ENCODE measurements at places on chromosomes 3 and 15.

- DNase-seq = no peak
Measured at GRCh38 chr3:33093847-33094246, 3.1 kb downstream of the GLB1 start.

DNA sequence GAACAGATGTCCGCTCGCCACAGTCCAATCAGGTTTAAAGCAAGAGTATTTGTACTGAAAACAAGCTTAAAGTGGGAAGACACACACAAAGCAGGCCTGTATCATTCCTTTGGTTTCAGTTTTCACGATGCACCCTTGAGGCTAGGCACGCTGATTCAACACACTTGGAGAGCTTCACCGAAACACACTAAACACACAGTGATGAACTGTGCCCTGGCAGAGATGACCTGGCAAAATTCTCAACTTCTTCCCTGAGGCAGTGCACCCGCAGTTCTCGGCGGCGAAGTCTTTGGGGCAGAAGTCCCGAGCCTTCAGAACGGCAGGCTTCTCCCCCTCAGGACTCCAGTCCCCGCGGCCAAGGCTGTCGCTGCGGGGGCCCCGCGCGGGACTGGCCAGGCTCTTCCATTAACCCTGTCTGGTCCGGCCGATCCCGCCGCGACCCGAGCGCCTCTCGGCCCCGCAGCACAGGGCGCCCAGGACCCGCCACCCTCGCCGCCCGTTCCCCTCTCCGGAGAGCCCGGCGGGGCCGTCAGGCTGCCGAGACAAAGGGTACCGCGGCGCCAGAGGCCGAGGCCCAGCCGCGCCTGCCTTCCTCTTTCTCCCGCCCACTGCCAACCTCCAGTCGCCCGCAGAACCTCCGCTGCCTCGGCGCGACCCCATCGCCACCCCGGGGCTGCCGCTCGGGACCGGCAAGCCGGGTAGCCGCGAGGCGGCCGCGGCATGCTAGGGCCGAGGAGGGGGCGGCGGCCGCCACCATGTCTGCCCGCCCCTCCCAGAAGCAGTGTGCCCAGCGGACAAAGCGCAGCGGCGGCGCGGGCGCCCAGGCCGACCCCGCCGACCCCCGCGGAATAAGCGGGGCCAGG lies 792 bp downstream of the GABPB1 start:
- DNase-seq = peak; percentile 25

DNA sequence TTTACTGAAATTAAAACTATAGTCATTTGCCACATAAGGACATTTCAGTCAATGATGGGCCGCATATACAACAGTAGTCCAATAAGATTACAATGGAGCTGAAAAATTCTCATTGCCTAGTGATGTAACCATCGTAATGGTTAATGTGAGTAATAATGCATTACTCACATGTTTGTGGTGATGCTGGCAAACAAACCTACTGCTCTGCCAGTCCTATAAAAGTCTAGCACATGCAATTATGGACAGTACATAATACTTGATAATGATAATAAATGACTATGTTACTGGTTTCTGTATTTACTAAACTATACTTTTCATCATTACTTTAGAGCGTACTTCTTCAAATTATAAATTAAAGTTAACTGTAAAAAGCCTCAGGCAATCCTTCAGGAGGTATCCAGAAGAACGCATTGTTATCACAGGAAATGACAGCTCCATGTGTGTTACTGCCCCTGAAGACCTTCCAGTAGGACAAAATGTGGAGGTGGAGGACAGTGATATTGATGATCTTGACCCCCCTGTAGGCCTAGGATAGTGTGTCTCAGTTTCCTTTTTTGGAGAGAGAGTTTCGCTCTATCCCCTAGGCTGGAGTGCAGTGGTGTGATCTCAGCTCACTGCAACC lies 102.7 kb downstream of the ATP1B3 start:
- DNase-seq = no peak

- no peak for DNase-seq
Measured at GRCh38 chr3:47909607-47910006, 106.6 kb downstream of the MAP4 start.

DNA sequence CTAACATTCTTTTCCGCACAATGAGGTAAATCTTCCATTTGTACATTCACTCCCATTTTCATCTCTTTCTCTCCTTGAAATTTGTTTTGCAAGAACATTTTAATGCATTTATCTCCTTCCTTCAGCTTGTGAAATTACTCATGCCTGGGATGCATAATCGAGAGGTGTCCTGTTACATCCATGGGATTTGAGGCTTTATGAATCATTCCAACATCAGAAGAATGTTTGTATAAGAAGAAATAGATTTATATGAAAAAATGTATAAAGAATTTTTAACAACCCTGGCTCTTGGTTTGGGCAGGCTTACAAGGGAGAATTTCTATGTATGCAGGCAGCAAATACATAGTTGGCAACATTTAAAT lies 93.2 kb upstream of the MBNL1 start:
- no peak for DNase-seq

DNA sequence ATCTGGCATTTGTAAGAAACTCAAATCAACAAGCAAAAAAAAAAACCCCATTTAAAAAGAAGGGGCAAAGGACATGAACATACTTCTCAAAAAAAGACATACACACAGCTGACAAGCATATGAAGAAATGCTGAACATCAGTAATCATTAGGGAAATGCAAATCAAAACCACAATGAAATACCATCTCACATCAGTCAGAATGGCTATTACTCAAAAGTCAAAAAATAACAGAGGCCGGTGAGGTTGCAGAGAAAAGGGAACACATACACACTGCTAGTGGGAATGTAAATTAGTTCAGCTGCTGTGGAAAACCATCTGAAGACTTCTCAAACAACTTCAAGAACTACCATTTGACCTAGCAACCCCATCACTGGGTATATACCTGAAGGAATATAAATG lies 199.4 kb upstream of the THBS1 start:
- no peak for DNase-seq

GRCh38 chr3:52439426-52440248 lies 5.3 kb downstream of the SEMA3G start:
- DNase-seq = no peak

DNA sequence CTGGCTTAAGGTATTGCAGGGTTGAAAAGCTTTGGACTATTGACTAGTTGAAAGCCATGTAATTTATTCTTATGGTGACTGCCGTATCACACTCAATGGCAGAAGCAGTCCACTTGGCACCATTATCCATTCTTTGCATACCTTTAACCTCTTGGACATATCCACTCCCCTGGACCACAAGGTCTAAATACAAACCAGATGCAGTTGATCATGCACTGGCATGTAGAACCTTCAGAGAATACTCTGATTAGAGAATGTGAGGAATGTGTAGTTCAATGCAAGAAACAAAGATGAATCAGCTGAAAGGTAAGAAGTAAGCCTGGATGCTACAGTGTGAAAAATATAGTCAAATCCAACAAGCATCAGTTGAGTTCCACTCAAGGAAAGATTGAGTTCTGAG lies 93.1 kb downstream of the FRMD5 start:
- no peak for DNase-seq

DNA sequence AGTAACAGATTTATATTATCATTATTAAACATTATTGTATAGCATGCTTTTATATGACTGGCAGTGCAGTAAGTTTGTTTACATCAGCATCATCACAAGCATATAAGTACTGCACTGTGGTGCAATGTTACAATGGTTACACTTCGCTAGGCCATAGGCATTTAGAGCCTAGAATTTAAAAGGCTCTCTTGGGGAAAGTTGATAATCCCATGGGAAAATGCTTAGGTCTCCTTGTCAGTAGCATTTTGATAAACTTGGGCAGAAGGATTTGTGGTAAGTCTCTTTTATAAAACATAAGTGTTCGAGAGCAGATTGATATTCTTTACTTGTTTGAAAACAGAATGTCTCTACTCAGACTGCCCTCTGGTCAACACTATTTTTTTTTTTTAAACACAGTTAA lies 7.5 kb downstream of the DTWD1 start:
- no peak for DNase-seq

DNA sequence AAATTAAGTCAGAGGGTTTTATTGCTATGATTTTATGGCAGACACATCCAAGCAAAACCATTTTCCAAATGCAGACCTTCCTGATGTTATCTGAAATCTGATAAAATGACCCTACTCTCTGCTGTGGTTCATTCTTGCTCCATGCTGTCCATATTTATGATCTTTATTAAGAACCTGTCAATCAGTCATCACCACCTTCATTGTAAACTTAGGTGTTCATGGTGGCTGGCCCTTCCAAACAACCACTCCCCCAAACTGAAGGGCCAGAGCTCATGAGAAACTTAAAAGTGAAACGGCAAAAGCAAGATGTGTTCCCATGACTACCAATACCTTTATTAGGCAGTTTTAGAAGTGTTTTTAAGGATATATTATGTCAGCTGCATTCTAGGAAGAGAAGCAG lies 53.6 kb downstream of the UBP1 start:
- no peak for DNase-seq

- DNase-seq = no peak
Measured at GRCh38 chr3:177642042-177642803, 444.9 kb upstream of the TBL1XR1 start.

GRCh38 chr3:108021131-108021530 lies 69.7 kb downstream of the CD47 start:
- DNase-seq = no peak

DNA sequence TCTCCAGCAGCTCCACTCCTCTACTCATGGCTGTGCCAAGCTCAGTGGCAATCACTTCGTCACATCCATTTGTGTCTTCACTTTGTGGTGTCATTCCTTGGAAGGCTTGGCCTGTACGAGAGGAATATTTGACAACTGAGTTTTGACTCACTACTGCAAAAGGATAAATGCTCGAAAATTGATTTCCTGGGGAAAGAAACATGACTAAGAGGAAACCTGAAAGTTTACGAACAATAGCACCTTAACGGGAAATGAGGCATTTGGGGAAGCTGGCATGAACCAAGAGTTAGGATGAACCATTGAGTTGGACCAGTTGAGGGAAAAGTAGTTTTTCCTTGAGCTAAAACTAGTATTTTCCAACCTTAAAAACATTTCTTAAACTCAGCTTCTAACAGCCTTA lies 74.2 kb upstream of the ABHD17C start:
- no peak for DNase-seq

GRCh38 chr15:66859688-66860253 lies 157.7 kb downstream of the SMAD6 start:
- DNase-seq = no peak

GRCh38 chr15:46442184-46442583 lies 807.4 kb downstream of the SQOR start:
- no peak for DNase-seq
